Activated CD4-positive, CD25-positive, alpha-beta regulatory T cell treated with anti-CD3 and anti-CD28 coated beads, Interleukin-2, amount 50 U/mL, for 72 hours (primary cell): ENCODE measurements at places on chromosomes 2 and 18.

GRCh38 chr18:43661570-43661969 lies 384.3 kb upstream of the SYT4 start:
- DNase-seq: no peak

GRCh38 chr2:177036747-177037146 lies 175.8 kb upstream of the HNRNPA3 start:
- no peak for DNase-seq

- no peak for DNase-seq
Observed at GRCh38 chr2:66233981-66234380, 200.9 kb upstream of the MEIS1 start.

DNA sequence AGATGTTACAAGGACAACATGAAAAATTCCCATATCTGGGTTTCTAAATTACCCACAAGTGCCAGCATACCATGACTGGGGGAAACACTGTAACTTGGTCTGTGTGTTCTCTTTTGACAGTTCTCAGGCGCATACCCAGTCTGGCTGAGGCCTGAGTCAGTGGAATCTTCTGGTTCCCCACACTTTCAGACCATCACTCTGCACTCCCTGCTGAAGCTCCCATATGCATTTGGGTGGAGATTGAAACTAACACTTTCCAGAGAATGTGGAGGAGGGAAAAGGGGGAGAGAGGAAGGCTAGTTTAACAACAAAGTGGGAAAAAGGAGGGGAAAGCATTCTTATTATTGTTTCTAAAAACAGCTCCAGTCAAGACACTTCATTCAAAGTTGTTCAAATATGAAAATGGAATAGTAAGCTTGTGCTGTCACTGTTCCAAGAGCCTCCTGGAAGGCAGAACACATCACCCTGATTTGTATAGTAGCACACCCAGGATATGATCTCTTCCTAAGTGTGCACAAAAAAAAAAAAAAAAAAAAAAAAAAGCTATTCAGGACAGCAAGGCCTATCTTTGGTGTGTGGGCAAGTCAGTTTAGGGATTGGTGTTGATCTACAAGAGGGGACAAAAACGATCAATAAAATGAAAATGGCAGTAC lies 48.1 kb upstream of the CTIF start:
- DNase-seq: no peak

DNA sequence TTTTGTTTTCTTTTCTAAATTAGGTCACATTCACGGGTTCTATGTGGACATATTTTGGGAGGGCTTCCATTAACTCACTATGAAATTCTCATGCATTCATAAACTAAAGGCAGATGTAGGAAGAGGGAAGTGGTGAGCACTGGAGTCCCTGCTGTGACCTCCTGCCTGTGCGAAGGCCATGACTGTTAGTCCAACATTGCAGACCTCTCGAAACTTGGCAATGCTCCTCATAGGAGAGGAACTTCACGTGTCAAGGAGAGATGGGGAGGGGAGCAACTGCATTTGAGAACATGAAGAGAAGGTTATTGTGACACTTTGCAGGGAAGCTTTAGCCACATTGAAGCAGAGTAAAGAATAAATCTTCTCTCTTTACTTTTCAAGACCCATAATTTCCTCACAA lies 126.4 kb upstream of the HNMT start:
- DNase-seq: no peak

- no peak for DNase-seq
Observed at GRCh38 chr18:64110692-64111480, 38.0 kb downstream of the LINC00305 start.

DNA sequence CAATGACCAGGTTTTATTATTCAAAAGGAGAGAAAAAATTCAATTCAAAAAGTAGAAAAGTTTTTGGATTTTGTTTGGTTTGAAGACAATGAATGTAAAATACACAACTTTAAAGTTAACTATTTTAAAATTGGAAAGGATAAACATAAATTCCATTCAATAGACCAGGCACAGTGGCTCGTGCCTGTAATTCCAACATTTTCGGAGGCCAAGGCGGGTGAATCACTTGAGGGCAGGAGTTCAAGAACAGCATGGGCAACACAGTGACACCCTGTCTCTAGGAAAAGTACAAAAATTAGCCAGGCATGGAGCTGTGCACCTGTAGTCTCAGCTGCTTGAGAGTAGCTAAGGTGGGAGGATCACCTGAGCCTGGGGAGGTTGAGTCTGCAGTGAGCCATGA lies 54.7 kb downstream of the SCN9A start:
- DNase-seq: no peak

- no peak for DNase-seq
Observed at GRCh38 chr2:48483916-48484315, 46.0 kb upstream of the STON1 start.

- DNase-seq: no peak
Observed at GRCh38 chr2:189407281-189408209, 33.7 kb upstream of the WDR75 start.

DNA sequence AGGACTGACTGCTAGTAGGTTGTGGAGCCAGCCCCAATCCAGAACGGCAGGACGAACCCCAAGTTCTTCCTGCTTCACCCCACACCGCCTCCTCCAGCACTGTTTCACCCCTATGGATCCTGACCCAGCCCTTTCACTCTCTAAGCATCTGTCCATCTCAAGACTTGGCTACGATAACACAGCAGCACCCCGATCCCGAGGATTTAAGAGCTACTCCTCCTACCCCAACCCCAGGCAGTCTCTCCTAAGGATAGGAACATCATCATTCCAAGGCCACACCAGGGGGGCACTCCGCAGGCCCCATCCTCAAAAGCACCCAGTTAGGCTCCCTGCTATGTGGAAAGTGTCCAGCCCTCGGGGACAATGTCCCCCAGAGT lies 645 bp downstream of the KCTD18 start:
- no peak for DNase-seq

DNA sequence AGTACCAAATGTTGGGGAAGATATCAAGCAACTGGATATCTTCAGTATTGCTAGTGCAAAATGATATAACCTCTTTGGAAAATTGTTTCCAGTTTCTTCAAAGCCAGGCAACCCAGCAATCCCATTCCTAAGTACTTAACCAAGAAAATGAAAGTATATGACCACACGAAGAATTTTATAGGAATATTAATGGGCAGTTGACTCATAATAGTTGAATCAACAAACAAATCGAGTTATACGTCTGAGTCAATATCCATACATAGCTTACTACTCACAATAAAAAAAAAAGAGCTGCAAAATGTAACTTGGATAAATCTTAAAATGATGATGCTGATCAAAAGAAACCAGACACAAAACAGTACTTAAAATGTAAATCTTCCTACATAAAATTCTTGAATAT lies 810.4 kb downstream of the METTL4 start:
- DNase-seq: no peak

DNA sequence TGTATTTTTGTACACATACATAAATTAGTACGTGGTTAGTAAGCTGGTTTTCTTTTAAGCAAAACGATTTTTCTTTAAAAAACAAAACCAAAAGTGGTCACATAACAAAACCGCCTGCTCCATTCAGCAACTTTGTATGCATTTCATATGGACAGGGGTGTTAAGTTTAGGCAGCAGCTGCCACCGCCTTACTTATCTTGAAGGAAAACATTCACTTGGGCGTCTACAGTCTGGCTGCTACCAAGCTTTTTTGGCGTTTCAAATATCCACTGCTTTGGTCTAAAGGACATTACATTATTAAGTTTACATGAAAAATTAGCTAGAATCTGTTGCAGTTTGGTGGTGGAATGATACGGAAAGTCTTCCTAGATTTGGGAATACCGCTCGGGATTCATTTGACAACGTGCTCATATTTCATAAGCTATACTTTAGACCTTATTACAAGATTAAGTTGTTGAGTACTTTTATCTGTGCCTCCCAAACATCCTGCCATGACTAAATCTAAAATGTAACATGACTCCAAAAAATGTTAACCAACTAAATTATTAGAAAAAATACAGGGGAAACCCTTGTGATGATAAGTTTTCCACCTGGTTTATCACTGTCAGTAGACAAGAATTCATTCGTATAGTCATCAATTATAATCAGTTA lies 214.8 kb downstream of the NEDD4L start:
- no peak for DNase-seq

- DNase-seq: no peak
Observed at GRCh38 chr2:159562248-159562647, 54.1 kb downstream of the BAZ2B start.

DNA sequence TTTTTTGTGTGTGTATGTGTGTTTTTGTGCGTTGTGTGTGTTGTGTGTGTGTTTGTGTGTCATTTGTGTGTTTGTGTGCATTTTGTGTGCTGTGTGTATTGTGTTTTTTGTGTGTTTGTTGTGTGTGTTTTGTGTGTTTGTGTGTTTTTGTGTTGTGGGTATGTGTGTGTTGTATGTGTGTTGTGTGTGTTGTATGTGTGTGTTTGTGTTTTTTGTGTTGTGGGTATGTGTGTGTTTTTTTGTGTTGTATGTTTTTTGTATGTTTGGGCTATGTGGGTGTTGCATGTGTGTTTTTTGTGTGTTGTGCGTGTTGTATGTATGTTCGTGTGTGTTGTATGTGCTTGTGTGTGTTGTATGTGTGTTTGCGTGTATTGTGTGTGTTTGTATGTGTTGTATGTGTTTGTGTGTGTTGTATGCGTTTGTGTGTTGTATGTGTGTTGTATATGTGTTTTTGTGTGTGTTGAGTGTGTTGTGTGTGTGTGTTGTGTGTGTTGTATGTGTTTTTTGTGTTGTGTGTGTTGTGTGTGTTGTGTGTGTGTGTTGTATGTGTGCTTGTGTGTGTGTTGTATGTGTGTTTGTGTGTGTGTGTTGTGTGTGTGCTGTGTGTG lies 275.3 kb downstream of the HRH4 start:
- DNase-seq: no peak

- DNase-seq: no peak
Observed at GRCh38 chr2:187233811-187234210, 214.2 kb downstream of the CALCRL start.

GRCh38 chr18:70641156-70641775 lies 352.4 kb downstream of the SOCS6 start:
- no peak for DNase-seq

GRCh38 chr18:45686891-45687611 lies 36.9 kb upstream of the SLC14A1 start:
- DNase-seq: peak; percentile 44

DNA sequence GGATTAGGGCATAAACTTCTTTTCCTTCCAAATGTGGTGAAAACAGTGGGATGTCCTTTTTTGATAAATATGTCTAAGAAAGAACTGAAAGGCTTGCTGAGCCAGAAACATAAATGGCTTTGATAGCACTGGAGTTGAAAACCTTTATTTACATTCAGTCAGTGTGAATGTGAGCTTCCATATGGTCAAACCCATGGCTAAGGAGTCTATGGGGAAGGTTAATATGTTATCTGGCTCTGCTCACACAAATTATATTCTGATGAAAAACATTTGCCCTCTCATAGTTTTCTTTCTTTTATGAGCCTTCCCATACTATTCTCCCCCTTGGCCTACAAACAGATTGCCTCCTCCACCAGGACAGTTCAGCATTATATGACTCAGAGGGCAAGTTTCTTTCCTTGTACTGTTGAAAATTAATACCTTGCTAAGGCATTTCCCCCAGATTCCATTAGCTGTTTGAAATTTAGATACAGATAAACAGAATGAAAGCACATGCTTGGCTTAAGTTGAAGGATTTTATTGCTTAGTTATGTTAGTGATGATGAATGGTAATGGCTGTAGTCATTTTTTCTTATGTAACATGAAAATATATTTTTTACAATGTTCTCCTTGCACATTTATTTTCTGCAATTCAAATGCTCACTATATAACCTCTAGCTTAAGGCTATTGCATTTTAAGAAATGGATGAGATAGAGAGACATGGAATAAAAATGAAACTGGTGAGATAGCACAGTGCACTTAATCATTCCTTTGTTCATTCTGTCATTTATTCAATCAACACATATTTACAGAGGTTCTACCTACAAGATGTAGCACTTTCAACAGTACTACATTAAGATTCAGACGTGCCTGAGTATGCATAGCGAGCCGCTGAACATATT lies 544.1 kb downstream of the LRRTM4 start:
- no peak for DNase-seq

GRCh38 chr2:183069174-183069573 lies 9.4 kb upstream of the DUSP19 start:
- DNase-seq: no peak

GRCh38 chr2:98070081-98070480 lies 16.9 kb upstream of the VWA3B start:
- no peak for DNase-seq

DNA sequence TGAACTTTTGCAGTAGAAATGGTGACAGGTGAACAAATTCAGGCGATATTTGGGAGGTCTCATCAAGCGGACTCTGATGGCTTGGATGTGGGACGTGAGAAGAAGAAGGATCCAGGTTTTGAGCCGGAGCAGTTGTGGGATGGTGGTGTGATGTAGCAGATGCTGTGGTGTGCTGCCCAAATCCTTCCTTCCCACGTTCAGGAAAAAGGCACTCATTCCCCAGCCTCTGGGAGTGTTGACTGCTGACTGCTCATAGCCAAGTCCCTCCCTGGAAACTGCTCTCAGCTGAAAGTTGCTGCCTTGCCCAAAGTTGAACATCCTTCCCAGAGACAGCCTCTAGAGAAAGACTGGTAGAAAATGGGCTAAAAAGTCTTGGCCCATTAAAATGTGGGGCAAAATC lies 890.3 kb upstream of the ACVR2A start:
- DNase-seq: no peak

DNA sequence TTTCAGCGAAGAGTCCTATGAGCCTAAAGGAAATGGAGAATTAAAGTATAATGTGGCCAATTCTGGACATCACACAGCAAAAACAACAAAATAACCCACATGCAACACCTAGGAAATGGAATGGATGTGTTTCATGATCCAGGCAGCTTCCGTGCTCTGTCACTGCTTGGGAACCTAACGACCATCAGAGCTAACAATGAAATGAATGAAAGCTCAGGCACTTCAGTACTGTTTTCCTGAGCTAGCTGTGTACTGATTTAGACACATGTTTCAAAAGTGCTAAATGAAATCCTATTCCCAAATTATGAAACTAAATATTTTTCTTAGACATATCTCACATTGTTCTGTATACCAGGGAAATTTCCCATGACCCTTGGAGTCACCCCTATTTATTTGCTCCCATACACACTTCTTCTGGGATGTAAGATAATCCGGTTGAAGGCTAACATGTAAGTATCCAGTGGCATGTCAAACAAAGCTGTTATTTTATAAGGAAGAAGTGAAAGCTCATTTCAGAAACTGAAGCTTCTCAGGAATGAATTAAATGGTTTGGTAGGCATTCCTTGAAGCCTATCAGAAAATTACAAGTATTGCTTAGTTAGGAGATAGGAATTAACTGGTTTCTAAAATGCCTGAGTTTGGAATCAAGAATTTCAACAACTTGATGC lies 108.5 kb upstream of the RND3 start:
- DNase-seq: no peak

- no peak for DNase-seq
Observed at GRCh38 chr18:3354506-3354905, 92.6 kb downstream of the MYL12B start.

DNA sequence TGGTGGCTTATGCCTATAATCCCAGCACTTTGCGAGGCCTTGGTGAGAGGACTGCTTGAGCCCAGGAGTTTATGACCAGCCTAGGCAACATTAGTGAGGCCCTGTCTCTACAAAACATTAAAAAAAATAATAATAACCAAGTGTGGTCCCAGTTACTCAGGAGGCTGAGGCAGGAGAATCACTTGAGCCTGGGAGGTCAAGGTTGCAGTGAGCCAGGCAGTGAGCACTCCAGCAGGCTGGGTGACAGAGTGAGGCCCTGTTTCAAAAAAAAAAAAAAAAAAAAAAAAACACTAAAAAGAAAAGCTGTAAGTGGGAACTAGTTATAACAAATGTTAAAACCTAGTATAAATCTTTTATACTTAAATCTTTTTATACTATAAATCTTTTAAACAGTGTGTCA lies 146.2 kb upstream of the ITGA4 start:
- DNase-seq: no peak
